ENCODE measurements at places on chromosomes 2 and 18.

DNA sequence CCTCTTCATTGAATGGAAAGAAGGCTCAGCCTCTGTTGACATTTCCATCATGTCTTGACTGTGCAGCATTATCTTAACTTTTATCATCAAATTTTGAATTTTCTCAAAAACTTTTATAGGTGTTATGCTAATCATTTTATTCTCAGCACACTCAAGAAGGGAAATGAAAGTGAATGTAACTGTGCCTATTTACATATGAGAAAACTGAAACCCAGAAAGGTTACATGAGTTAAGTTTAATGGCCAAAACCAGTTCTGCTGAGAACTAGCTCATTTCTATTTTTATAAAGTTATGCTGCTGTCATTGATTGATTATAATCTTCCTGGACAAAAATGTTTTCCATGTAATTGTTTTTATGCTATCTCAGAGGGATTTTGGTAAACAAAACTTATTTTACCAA is 618.8 kb upstream of the NRXN1 start:
- no peak for DNase-seq

GRCh38 chr2:1685078-1685956 is 59.0 kb downstream of the PXDN start:
- DNase-seq, result no peak

GRCh38 chr18:58438958-58439300 is 190.0 kb downstream of the ALPK2 start:
- DNase-seq, result peak; percentile 22

- no peak for DNase-seq
Measured at GRCh38 chr2:144520756-144521487, 1.0 kb upstream of the ZEB2 start.

GRCh38 chr2:216499641-216500218 is 1.1 kb downstream of the RPL37A start:
- DNase-seq, result no peak

DNA sequence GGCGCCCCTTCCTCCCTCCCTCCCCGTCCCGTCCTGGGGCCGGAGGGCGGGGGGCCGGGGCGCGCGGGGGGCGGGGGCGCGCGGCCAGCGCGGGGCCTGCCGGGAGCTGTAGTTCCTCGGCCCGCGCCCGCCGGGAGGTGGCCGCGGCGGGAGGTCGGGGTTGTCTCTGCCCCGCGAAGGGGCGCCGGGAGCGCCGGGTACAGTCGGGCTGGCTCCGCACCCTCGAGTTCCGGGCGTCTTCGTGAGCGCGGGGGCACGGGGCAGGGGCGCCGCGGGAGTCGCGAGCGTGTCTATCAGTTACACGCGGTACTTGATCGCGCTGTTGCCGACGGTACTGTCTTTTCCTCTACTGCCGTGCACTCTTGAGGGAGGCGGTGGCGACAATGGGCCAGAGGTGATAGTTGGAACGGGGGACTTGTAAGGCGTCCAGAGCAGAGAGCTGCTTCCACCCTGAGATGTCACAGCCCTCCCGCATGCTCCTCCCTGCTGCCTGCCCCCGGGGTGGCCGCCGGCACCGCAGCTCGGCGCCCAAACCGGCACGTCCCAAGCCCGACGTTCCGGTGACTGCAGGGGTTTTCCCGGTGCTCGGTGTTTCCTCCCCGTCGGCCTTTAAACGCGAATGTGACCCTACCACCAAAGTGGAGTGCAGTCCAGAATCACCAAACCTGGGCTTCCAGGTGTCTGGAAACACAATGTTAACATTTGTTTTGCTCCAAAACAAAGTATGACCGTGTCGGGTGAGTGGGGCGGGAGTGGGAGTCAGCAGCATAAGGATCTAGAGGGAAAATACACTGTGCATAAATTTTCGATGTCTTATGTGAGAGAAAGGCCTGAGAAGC is at the start of gene PRKD3:
Gene PRKD3 (minus strand): TSS at position 48 of the 839 bp plus-strand sequence. CDS start 8,309 bp downstream, outside the sequence.
- DNase-seq, result peak; percentile 72

DNA sequence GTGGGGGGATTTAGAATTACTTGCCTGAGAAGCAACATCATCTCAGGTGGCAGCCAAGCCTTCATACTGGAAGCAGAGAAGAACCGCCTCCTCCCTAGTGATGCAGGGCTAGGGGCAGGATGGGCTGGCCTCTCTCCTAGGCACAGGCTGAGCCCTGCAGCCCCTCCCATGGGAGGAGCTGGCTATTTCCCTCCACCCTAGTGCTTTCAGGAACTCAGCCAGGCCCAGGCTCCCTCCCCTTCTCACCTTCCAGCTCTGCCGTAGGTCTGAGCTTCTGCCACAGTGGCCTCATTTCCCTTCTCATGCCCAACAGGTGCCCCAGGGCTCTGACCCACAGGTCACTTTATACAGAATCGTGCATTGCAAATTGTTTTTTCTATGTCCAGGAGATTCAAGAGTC is 31.0 kb downstream of the CENPA start:
- no peak for DNase-seq

GRCh38 chr2:101912545-101912944 is 79.2 kb upstream of the IL1R2 start:
- no peak for DNase-seq

GRCh38 chr2:39995005-39995737 is 216.1 kb upstream of the THUMPD2 start:
- no peak for DNase-seq

DNA sequence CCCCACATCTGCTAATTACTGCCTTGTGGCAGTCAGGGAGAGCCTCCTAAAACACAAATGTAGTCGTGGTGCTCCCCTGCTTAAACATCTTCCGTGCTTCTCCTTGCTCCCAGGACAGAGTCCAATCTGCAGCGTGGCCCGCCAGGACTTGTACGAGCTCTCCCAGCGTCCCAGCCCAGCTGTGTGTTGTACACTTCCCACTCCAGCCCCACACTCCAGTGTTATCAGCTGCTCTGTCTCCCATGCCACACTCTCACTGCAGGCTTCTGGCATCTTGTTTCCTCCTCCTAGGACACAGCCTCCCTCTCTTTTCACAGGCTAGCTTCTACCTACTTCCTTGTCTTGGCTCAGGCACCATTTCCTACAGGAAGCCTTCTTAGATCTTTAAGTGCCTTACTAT is 199.4 kb downstream of the ALPK2 start:
- DNase-seq, result no peak

DNA sequence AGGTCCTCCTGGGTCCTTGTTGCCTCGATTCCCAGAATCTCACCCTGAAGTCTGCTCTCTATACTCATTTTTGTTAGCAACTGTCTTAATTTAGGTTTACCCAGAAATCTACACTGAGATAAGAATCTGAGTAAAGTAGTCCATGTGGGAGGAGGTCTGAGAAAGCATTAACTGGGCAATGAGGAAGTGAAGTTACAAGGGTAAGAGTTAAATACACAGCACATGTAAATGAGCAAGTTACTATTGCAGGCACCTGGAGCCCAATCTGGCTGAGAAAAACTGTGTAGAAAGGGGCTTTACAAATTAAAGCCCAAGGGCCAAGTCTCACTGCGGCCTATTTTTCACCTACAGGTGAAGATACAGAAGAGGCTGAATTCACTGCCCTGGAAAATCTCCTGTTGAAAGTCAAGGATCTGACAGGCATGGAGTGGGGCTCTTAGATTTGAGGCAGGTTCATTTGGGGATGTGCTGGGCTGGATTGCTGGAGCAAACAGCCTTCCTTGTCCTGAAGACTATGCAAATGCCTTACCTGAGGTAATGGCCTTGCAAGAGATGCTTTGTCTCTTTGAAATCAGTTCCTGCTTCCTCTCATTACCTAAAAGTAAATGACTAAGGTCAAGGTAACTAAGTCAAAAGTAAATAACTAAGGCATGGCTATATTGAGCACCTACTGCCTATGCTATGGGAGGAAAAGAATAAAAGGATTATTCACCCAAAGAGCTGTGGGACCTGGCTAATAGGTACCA is 84.4 kb upstream of the DYNAP start:
- no peak for DNase-seq

DNA sequence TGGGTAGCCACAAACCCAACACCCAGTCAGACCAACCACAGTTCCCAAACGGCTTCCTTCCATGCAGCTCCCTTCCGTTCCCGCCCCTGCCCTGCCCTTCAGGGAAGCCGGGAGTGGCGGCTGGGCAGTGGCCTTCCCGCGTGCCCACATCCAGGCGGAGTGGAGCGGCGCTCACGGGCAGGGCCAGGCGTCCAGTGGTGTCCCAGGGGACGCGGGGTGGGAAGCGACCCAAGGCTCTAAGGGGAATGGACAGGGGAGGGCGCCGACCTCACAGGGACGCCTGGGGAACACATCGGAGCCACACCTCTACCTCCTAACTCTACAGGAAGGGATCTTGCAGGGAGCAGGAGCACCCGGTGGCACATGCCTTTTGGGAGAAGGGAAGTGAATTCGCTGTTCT is 225.9 kb upstream of the MGAT5 start:
- no peak for DNase-seq
